Endothelial cell of umbilical vein (primary cell): ENCODE measurements at places on chromosomes 3 and 15. TPM values are rescaled to one million over a fixed set of nuclear protein-coding genes. Genes with fewer than 3 reads are reported as not detected.
A peak's percentile ranks its signal among the peaks of the same experiment; 100 is the strongest.

The GP5 gene
- total RNA-seq = 0.11 TPM in 1 of 2 replicates, not detected in the other

The DLEC1 gene
- not detected in 2 replicates for total RNA-seq

The CFAP44 gene
- 3.3 and 4.7 TPM in 2 replicates for total RNA-seq

The ARHGEF26 gene
- total RNA-seq = 2.2 and 2.9 TPM in 2 replicates

The CKMT1A gene
- not detected in 2 replicates for total RNA-seq

The ALS2CL gene
- 9.7 and 10.1 TPM in 2 replicates for total RNA-seq

The IQGAP1 gene
- total RNA-seq = 244 and 258 TPM in 2 replicates

The FANCD2OS gene
- not detected in 2 replicates for total RNA-seq

The ANKRD34C gene
- total RNA-seq = not detected in 2 replicates

GRCh38 chr15:66138096-66138783, 115.3 kb downstream of the MEGF11 start:
- no peak for DNase-seq

DNA sequence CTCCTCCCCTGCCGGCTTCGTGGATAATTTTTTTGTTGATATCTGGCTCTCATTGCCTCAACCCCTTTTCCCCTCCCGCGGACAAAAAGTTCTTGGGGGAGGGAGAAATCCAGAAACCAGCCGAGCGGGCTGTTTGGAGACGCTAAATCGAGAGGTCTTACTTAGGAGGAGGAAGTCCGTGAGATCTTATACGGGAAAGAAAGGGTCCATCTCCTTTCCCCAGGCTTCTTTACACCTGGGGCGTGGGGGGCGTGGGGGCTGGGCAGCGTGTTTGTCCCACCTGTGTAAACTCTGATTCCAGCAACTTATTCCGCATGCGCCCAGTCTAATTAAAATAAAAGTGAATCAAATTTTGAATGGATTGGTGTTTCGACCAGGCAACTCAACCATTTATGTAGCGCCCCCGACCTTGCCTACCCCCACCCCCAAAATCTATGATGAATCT, 364 bp upstream of the CADPS start:
- no peak for DNase-seq

GRCh38 chr3:100354850-100355249, 20.3 kb downstream of the NIT2 start:
- peak; percentile 58 for DNase-seq

- DNase-seq = no peak
Observed at GRCh38 chr15:33159726-33160453, 34.6 kb downstream of the FMN1 start.

DNA sequence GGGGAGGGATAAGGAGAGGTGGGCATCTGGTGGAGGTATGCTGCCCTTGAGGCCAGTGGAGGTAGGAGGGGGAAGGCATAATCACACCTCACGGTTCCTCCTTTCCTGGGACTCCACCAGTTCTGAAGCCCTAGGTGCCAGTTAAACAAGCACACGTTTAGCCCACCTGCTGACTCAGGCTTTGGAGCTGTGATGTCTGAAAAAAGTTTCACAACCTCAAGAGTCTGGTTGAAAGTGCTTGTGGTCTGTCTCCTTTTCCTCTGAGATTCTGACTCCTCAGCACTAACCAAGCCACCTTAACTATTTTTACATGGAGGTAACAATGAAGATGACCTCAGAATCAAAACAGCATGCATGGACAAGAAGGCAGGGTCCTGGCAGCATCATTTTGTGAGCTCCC, 23.0 kb downstream of the HPS3 start:
- DNase-seq = no peak

DNA sequence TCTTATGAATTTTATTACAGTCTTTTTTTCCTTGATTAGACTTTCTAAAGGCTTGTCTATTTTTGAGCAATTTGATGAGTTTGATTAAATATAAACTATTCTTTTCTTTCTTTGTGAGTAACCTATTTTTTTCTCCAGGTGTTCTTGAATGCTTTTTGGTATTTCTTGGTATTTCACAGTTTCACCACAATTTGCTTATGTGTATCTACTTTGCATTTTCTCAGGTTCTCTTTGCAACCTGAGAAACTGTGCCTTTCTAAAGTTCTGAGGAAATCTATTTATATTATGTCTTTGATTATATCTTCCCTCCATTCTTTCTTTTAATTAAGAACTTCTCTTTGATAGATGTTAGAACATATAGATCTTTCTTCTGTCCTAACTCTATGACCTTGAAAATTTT, 117.1 kb upstream of the MLF1 start:
- no peak for DNase-seq

- DNase-seq = no peak
Observed at GRCh38 chr3:100155128-100155527, 40.8 kb upstream of the FILIP1L start.

- peak; percentile 52 for DNase-seq
Observed at GRCh38 chr3:58575971-58576652, 1.1 kb downstream of the FAM107A start.

GRCh38 chr3:166993015-166993630, 387.0 kb downstream of the ZBBX start:
- no peak for DNase-seq

- no peak for DNase-seq
Observed at GRCh38 chr3:78046566-78046965, 1006.7 kb downstream of the ROBO2 start.

- peak; percentile 53 for DNase-seq
Observed at GRCh38 chr3:55484801-55485791, 2.0 kb downstream of the WNT5A start.

GRCh38 chr15:65525622-65526021, 4.6 kb upstream of the HACD3 start:
- DNase-seq = peak; percentile 59

GRCh38 chr3:62242831-62243509, 130.4 kb downstream of the FEZF2 start:
- DNase-seq = no peak

GRCh38 chr3:71987089-71987735, 202.3 kb upstream of the PROK2 start:
- peak; percentile 6 for DNase-seq

GRCh38 chr15:79166311-79166955, 75.9 kb upstream of the RASGRF1 start:
- DNase-seq = no peak

DNA sequence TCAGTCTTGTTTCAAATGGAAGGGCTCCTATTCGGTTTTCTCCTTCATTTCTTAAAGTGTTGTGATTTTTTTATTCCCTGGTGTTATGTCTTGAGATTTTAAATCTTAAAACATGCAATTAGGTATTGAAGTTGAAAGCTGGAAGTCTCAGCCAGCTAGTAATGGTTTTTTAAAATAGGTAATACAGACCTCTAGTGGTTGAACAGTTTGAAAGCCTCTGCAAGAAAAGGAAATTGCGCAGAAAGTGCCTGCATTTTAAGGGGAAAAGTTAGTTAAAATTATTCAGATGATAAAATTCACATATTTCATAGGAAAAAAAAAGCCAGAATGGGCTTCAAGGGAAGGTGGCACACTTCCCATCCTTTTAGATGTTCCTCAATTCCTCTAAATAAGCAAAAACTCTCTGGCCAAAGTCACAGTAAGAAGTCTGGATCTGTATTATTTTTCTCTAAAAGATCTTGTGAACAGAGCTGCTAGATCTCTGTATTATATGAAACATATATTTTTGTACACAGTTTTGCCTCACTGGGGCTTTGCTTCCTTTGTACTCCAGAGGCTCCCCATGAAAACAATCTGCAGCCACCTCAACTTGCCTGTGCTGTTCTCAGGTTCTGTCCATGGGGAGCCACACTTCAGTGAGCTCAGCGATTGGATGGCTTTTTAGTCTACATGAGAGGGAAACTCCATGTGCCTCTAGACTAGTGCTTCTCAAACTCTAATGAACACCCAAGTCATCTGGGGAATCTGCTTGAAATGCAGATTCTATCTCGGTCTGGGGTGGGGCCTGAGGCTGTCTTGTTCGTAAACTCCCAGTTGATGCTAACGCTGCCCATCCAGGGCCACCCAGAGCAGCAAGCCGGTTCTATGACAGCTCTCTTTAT, 21.5 kb downstream of the AGTR1 start:
- DNase-seq = no peak

GRCh38 chr3:46907271-46907670, 29.8 kb downstream of the PTH1R start:
- no peak for DNase-seq

GRCh38 chr15:48981941-48982340, 18.2 kb upstream of the SHC4 start:
- DNase-seq = no peak

DNA sequence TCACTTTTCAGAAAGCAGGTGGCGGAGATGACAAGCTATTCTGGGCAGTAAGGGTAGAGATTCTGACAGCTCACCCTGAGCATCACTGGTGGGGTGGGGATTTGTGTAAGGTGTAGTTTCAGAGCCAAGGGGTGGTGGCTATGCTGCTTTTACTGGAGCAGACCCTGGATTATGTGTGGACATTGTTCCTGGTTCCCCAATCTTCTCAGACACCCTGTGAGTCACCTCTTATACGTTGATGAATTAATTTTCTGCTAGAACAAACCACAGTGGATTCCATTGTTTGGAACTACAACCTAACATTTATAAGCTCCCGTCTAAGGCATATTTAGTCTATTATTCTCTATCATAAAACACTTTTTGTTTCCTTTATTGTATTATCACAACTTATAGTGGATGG, 169.5 kb upstream of the COL8A1 start:
- DNase-seq = no peak

- DNase-seq = no peak
Observed at GRCh38 chr3:187919048-187919447, 173.8 kb upstream of the BCL6 start.

DNA sequence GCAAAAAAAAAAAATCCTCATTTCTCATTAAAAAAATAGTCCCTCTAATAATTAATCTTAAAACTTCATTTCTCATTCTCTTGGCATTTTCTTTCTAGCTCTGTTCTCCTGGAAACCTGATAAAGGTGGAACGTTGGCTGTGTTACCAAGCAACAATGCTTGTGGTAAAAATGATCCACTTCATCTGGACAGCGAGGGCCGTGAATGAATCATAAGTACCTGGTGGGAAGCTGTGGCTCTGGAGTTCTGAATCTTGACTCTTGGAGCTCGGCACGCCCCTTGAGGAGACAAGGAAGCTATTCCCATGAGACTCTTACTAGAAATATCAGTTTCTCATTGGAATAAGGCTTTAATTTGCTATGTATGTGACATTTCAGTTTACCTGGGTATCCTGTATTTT, 32.5 kb downstream of the BCL2L10 start:
- no peak for DNase-seq

- no peak for DNase-seq
Observed at GRCh38 chr3:122324871-122325323, at the start of gene CSTA. TSS of gene CSTA (plus strand) at chr3:122325248. CDS start at chr3:122325293, 45 bp downstream.

GRCh38 chr3:52451237-52452083, 2.4 kb downstream of the TNNC1 start:
- DNase-seq = no peak

- peak; percentile 8 for DNase-seq
Observed at GRCh38 chr15:79168922-79169456, 78.4 kb upstream of the RASGRF1 start.
